Articular chondrocyte of knee joint (primary cell): ENCODE measurements at places on chromosomes 16 and 17. TPM values are rescaled to one million over a fixed set of nuclear protein-coding genes. Genes with fewer than 3 reads are reported as not detected.

The ABI3 gene
- 0.22 TPM in 1 of 2 replicates, not detected in the other for total RNA-seq

The CNGB1 gene
- not detected in 2 replicates for total RNA-seq

The ZSCAN10 gene
- not detected in 2 replicates for total RNA-seq

The YPEL2 gene
- 13.9 and 20.2 TPM in 2 replicates for total RNA-seq

The CCL8 gene
- total RNA-seq: 0.97 and 1.2 TPM in 2 replicates

The TSNAXIP1 gene
- total RNA-seq: 1.2 and 2.1 TPM in 2 replicates

The RHBDL3 gene
- total RNA-seq: 0.13 and 0.22 TPM in 2 replicates

The ERBB2 gene
- total RNA-seq: 41.0 and 44.4 TPM in 2 replicates

The HSD17B1 gene
- total RNA-seq: 0.39 and 0.86 TPM in 2 replicates

The TOX3 gene
- not detected in 2 replicates for total RNA-seq

The CDH3 gene
- 0.13 and 0.22 TPM in 2 replicates for total RNA-seq

The KRT36 gene
- total RNA-seq: not detected in 2 replicates

The ARL2BP gene
- 131 and 145 TPM in 2 replicates for total RNA-seq

The PIK3R5 gene
- not detected in 2 replicates for total RNA-seq

The RNF43 gene
- total RNA-seq: 0.26 TPM in 1 of 2 replicates, not detected in the other

The CCT6B gene
- 4.2 and 4.8 TPM in 2 replicates for total RNA-seq

The TMEM114 gene
- total RNA-seq: not detected in 2 replicates

The TMED6 gene
- 0.22 and 0.65 TPM in 2 replicates for total RNA-seq

The TRPV3 gene
- total RNA-seq: 0.91 and 2.2 TPM in 2 replicates

The HS3ST6 gene
- total RNA-seq: not detected in 2 replicates

The TCF25 gene
- 166 and 179 TPM in 2 replicates for total RNA-seq

The MT1H gene
- not detected in 2 replicates for total RNA-seq

The CLEC10A gene
- total RNA-seq: not detected in 2 replicates

The SLC7A6OS gene
- 12.0 and 12.4 TPM in 2 replicates for total RNA-seq

The ABCA8 gene
- 11.0 and 23.7 TPM in 2 replicates for total RNA-seq

The MYH3 gene
- total RNA-seq: 0.86 and 1.4 TPM in 2 replicates

The HES7 gene
- not detected in 2 replicates for total RNA-seq

The IL21R gene
- 2.2 and 5.2 TPM in 2 replicates for total RNA-seq

The LGALS9 gene
- 0.22 and 0.78 TPM in 2 replicates for total RNA-seq

The TPSD1 gene
- not detected in 2 replicates for total RNA-seq

The TP53TG3F gene
- not detected in 2 replicates for total RNA-seq

The SRCIN1 gene
- total RNA-seq: under 0.01 and 0.11 TPM in 2 replicates

The ADAP2 gene
- 0.22 and 0.39 TPM in 2 replicates for total RNA-seq

The LDHD gene
- 2.8 and 3.8 TPM in 2 replicates for total RNA-seq

The CDH13 gene
- total RNA-seq: 93.0 and 95.6 TPM in 2 replicates

The GCGR gene
- total RNA-seq: not detected in 2 replicates

The MYH2 gene
- total RNA-seq: not detected in 2 replicates

The CTRB1 gene
- total RNA-seq: not detected in 2 replicates
